ENCODE measurements at places on chromosomes 12 and 14.

DNA sequence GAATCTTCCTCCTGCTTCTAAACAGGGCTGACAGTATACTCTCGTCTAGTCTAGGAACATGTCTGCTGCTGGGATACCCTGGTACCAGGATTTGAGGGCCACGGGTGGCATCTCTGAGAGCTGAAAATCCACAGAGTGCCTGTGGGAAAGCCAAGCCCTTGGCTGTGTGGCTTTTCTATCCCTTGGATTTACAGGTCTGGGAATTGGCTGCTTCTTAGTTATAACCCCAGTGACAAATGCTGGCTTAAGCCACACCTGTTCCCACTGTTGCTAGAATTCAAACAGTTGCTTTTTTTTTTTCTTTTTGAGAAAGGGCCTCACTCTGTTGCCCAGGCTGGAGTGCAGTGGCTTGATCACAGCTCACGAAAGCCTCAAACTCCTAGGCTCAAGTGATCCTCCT is 14.3 kb upstream of the RIN3 start:
- no peak for DNase-seq

- DNase-seq = no peak
Measured at GRCh38 chr14:92877757-92878431, 45.1 kb upstream of the CHGA start.

DNA sequence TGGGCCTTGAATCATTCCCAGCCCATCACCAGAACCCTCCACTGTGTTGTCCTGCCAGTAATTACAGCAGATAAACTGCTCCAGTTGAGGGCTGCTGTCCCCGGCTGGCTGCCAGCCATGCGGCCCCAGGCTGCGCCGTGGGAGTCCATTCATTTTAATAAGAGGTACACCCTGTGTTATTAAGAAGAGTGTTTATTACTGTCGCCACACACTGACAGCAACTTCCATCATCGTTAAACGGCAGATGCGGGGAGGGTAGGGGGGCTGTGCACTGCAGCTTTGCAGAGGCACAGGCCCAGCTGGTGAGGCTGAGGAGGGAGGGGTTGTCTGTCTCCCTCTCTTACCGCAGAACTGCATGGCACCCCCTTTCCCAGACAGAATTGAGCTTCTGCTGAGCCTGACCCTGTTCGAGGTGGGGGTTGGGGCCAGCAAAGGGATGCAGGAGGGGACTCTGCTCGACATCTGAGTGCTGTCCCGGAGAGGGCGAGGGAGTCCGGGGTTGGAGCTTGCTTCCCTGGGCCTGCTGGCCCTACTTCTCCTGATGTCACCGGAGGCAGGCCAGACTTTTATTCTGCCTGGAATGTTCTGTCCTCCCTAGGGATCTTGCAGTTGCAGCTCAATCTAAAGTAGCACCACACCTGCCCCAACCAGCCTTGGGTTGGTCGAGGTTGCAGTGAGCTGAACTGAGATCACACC is 33.8 kb upstream of the GPATCH2L start:
- DNase-seq = no peak

GRCh38 chr12:53674977-53675700 is 744 bp downstream of the ATP5MC2 start:
- no peak for DNase-seq

DNA sequence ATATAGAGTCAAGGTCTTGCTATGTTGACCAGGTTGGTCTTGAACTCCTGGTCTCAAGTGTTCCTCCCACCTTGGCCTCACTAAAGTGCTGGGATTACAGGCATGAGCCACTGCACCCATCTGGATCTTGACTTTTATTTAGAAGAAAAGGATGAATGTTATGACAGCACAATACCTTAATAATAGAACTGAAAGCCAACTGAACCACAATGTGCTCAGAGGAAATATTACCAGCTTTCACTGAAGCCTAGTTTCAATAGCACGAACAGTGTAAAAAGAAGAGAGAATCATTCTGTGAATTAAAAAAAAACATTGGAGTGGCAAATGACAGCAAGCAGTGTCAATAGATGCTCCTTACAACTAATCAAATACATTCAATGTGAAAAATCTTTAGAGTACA is 239.2 kb upstream of the RMST start:
- DNase-seq = no peak

- no peak for DNase-seq
Measured at GRCh38 chr12:101414533-101415119, 7.1 kb upstream of the ARL1 start.

- DNase-seq = no peak
Measured at GRCh38 chr14:90848944-90849731, 32.9 kb upstream of the TTC7B start.

DNA sequence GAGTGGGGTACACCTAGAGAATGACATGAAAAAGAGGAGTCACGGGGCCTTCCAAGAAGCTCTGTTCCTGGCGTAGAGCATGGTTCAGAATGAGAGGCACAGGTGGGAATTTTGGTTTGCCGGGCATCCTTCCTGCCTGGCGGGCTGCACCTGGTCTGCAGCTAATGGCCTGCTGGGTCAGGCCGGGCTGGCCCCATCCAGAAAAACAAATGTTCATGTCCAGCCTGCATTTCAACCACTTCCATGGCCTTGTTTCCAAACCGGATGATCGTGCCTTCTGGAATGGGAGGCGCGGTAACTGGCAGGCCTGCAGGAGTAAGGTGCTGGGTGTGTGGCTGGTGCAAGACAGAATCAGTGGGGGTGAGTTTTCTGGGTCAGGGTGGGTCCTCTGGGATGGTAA is 14.4 kb downstream of the TEAD4 start:
- DNase-seq = no peak

DNA sequence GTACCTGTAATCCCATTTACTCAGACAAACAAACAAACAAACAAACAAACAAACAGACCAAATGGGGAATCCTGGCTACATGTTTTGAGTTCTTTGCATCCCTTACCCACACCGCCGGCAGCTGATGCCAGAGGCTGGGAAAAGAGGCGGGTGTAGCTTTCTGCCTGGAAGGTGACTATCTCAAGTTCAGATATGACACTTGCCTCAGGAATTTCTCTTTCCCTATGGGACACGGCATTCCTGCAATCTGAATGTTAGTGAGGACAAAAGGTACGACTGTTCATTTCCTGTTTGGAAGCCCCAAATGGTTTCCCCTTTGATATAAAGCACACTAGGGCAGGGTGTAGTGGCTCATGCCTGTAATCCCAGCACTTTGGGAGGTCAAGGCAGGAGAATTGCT is 2.9 kb downstream of the MYL2 start:
- DNase-seq = no peak

- DNase-seq = no peak
Measured at GRCh38 chr14:100027771-100028490, 37.3 kb upstream of the EVL start.

- DNase-seq = no peak
Measured at GRCh38 chr12:41151793-41152192, 36.3 kb upstream of the PDZRN4 start.

DNA sequence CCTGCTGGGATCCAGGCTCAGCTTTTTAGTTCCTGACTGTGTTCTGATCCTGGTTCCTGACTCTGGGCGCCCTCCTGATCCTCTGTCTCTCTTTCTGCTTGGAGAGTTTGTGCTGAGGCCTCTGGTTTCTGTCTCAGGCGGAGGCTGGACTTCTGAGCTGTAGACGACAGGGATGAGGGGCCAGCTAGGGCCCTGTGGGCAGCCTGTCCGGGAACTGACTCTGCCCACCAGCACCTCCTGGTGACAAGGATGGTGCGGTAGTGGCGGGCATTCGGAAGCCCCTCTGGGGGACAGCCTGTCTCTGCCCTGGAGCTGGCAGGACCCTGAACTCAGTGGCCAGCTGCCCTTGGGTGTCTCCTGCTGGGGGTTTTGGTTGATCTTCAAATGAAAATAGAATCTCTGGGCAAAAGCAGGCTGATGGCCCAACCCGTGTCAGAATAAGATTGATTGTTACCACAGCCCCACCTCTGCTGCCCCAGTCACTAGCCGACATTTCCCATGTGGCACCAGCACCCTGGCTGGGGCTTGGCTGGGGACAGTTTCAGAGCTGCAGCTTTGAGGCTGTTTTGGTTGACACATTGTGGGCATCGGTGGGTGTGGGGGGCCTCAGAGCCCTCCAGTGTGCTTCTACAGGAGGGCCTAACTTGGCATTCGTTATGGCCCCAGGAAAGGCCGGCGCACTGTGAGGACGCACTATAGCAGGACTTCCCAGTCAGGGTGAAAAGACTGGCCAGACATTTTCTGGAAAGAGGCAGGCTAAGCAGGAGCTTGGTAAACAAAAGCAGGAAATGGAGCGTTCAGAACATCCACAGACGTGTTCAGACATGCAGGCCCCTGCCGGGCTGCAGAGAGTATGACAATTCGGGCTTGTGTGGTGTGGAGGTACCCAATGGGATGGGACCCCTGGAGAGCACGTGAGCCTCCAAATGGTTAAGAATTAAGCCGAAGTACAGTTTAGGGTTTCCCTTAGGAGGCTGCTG is 16.2 kb downstream of the KRT80 start:
- no peak for DNase-seq

- no peak for DNase-seq
Measured at GRCh38 chr14:77844802-77845201, 44.9 kb downstream of the ADCK1 start.

GRCh38 chr14:90575336-90575735 is 178.5 kb downstream of the CALM1 start:
- no peak for DNase-seq

- no peak for DNase-seq
Measured at GRCh38 chr12:32183650-32184049, 77.0 kb downstream of the BICD1 start.

- no peak for DNase-seq
Measured at GRCh38 chr14:102668291-102668873, 75.9 kb downstream of the RCOR1 start.

DNA sequence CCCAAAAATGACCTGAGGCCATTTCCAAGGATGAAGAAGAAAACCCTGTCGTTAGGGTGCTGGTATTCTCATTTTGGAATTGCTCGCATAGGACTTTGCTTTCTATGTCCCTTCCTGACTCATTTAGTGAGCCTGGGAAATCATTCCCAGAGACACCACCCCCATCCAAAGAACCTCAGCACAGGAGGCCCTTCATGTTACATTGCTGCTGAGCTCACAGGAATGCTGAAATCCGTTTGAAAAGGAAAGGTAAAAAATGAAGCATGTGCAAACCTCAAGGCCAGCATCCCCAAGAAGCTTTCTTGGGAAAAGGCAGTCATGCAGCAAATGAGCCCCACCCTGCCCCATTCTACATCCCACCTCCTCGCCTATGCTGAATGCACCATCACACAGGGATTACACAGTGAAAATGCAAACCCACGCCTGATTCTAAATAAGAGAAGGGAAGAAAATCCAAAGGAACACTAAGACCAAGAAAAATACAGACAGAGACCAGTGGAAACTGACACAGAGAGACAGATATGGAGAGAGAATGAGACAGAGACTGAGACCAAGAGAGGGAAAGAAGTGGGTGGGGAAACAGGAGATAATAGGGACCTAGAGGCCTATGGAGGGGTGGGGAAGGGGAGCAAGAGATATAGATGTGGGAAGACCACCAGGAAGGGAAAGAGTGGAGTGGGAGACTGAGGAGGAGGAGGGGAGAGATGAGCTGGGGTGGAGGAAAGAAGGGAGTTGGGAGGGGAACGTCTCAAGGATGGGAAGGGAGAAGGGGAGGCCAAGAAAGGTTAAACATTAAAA is 33.5 kb downstream of the NIN start:
- no peak for DNase-seq

GRCh38 chr12:55019784-55020183 is at the start of gene NEUROD4:
TSS of gene NEUROD4 (plus strand) at chr12:55019974. CDS start at chr12:55026440, 6,466 bp downstream.
- no peak for DNase-seq

GRCh38 chr14:100606687-100607610 is 19.7 kb upstream of the BEGAIN start:
- no peak for DNase-seq

DNA sequence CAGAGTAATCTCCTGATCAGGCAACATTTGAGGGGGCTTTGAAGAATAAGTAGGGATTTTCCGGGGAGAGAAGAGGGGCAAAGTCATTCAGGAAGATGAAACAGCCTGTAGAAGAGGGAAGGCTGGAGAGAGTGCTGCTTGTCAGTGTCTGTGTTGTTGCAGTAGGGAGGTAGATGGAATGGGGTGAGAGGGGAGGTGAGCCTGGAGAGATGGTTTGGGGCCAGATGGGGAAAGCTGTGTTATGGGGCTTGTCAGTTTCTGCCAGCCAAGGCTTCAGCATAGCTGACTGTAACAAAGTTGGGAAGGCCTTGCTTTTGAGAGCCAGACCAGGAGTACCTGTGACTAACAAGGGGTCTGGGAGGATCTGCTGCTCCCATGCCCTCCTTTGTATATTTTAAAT is 18.0 kb downstream of the BICD1 start:
- no peak for DNase-seq

DNA sequence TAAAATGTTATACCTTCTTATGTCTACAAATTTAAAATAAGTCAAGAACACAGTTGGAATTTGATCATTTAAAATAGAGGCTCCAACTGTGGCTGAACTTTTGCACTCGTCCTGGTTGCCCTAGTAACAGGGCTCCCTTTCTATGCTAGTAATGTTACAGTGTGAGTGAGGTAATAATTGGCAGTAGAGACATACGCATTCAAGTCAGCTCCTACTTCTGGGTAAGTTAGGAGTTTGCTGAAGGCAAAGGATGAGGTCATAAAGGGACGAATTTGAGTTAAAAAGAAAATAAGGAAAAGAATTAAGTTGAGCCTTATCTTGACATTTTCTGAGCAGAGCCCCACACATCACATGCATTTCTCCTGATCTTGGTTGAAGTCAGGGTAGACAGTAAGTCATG is 129.1 kb downstream of the TMEM117 start:
- no peak for DNase-seq

Measured in thymus (tissue), 14 donors.